A549 (cell line): ENCODE measurements at places on chromosomes 2 and 18. TPM values are rescaled to one million over a fixed set of nuclear protein-coding genes. Genes with fewer than 3 reads are reported as not detected.
A peak's percentile ranks its signal among the peaks of the same experiment; 100 is the strongest.

The RBM44 gene
- polyA plus RNA-seq: 0.14 to 0.30 TPM (median 0.21 TPM) in 3 replicates

GRCh38 chr2:99346218-99346617 lies 9.0 kb downstream of the EIF5B start:
- no peak for DNase-seq

DNA sequence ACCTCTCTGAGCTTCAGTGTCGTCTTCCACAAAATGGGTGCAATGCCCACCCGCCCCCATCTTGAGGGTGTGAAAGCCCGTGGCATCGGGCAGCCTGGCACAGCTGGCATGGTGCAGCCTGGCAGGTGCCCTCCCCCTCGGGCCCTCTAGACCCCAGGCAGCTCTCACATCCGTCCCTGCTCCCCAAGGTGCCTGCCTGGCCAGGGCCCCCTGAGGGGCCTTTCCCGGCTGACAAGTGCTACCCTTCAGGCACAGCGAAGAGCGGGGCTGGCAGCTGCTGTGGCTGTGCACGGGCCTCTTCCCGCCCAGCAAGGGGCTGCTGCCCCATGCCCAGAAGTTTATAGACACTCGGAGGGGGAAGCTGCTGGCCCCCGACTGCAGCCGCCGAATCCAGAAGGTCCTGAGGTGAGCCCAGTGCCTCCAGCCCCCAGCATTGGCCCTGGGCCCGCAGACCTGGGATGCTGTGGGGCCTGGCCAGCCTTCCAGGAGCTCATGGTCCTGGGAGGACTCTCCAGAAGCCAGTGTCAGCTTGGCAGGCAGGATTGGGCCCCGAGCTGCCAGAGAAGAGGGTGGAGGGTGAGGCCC lies 13.9 kb upstream of the GPR17 start:
- DNase-seq: no peak

GRCh38 chr2:50223643-50224042 lies 808.3 kb downstream of the NRXN1 start:
- no peak for DNase-seq

- DNase-seq: no peak
Measured at GRCh38 chr18:74832381-74832780, 234.7 kb downstream of the ZNF407 start.

- DNase-seq: no peak
Measured at GRCh38 chr2:47266939-47267710, 112.0 kb upstream of the STPG4 start.

- no peak for DNase-seq
Measured at GRCh38 chr2:134718023-134718816, 580 bp downstream of the TMEM163 start.

The ALKAL2 gene
- polyA plus RNA-seq: not detected in 3 replicates

The HOXD13 gene
- polyA plus RNA-seq: 0.12 to 0.17 TPM (median 0.13 TPM) in 3 replicates

DNA sequence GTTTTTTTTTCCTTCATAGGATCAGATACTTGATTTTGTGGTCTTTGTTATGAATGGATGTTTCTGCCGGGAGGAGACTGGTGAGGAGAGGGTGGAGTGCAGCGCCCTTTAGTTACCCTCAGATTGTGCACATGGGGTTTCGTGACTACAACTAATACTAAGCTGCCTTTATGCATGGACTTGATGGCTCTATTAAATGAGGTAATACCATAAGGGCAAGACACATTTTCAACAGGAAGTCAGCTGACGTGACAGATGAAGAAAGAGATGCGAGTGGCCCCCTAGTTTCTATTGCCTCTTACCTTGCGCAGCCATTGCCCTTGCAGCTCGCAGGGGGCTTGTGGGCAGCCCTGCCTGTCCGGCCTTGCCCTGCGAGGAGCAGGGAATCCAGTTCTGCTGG lies 24.4 kb downstream of the ZNF407 start:
- DNase-seq: no peak

GRCh38 chr2:85668009-85668856 lies at the start of gene SFTPB:
SFTPB (minus strand) TSS chr2:85668199; CDS start chr2:85668183, 16 bp downstream.
- no peak for DNase-seq

DNA sequence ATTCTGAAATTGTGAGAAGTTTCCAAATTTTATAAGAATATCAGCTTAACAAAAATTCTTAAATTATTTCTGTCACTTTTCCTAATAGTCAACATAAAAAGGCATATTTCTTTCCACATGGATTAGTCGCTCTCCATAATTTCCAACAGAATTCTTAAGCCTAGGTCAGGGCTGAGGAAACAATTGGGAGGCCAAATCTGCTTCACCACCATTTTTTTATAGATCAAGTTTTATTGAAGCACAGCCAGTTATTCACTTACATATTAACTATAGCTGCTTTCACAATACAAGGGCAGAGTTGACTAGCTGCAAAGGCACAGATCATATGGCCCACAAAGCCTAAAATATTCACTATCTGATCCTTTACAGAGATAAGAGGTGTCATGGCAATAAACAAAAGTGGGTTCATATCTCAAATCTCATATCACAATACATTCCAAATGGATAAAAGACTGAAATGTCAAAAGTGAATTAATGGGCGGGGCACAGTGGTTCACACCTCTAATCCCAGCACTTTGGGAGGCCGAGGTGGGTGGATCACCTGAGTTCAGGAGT lies 18.7 kb downstream of the MEMO1 start:
- no peak for DNase-seq

DNA sequence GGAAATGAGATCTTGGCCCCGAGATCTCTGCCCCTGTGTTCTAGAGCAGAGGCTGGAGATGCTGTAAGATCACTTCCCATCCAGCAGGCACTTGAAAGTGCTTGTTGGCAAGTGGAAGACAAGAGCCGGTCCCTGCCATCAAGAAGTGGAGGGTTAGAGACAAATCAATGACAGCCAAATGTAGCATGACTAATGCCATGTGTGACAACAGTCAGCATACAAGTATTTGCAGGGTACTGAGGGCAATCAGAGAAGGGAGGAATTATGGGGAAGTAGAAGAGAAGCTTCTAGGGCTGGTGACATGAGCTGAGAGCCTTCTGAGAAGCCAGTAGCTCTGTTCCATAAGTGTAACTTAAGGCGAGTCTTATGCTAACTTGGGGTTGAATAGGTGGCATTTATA lies 58.6 kb downstream of the TMEM17 start:
- DNase-seq: no peak

The GCG gene
- not detected in 3 replicates for polyA plus RNA-seq

The CGREF1 gene
- polyA plus RNA-seq: 4.5 to 5.4 TPM (median 5.1 TPM) in 3 replicates

DNA sequence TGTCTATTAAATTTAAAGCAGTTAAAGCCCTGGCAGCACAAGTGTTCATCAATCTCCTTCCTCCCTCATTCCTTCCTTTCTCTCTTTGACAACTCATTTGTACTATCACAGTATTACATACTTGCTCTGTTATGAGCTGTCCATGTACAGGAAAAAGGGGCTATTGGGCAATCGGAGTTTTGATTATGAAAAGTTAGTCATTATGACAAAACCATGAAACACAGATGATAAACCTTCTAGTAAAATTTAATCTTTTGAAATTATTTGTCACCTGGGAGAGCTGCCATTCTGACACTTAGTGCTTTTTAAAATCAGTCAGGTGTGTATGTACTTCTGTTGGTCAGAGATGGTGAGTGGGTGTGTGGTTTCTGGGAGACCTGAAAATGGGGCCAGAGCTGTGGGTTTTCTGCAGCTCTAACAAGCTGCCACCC lies 39.4 kb downstream of the MAP4K4 start:
- DNase-seq: peak; percentile 22

The SERPINB13 gene
- polyA plus RNA-seq: not detected in 3 replicates

The RPE gene
- polyA plus RNA-seq: 77.1 to 85.8 TPM (median 81.5 TPM) in 3 replicates

DNA sequence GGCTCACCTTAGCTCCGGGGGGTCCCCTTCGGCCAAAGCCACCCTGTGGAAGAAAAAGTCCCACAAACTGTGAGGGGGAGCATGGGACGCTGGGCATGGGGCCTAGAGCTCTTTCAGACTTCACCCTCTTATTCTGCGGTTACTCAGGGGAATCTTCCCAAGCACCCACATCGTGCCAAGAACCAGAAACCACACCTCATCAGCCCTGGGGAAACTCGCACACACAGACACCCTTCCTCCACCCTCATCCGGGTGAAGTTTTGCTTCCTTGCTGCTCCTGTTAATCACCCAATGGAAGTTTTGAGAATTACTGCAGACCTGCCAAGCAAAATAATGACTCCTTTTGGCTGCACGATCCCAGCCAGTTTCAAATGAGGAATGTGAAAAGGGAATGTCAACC lies 59.1 kb downstream of the COL6A3 start:
- DNase-seq: no peak

GRCh38 chr2:11758647-11759046 lies 12.2 kb downstream of the LPIN1 start:
- DNase-seq: no peak

DNA sequence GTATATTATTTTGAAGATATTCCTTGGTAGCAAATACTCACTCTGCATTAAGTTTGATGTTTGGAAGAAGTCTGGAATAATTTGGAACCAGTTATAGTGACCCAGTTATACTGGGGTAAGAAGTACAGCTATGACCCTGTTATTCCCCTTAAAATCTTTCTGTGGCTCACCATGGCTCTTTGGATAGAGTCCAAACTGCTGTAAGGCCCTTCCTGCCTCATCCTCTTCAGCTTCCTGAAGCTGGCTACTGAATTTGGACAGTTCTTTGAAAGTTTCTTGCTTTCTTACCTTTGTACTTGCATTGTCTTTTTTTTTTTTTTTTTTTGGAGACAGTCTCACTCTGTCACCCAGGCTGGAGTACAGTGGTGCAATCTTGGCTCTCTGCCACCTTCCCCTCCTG lies 85.6 kb downstream of the ABI2 start:
- DNase-seq: no peak

- DNase-seq: no peak
Measured at GRCh38 chr2:172639256-172639655, 83.4 kb downstream of the PDK1 start.

The UCN gene
- 0.76 to 1.3 TPM (median 1.0 TPM) in 3 replicates for polyA plus RNA-seq

- no peak for DNase-seq
Measured at GRCh38 chr2:160657196-160657595, 163.6 kb upstream of the RBMS1 start.

The MC5R gene
- not detected in 3 replicates for polyA plus RNA-seq

DNA sequence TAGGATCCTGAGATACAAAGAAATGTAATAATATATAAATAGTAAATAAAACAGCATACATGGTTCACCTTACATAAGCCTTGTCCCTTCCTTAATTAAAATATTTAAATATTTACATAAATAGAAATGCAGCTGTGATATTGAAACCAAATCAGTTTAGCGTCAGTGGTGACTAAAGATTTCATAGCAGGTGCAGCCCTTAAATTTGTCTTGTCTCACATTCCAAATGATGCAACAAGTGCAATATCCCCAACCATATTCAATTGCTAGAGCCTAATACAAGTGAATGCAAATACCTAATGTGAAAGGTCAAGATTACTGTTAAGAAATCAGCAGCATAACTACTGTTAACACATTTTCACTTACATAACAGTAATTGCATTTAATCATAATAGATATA lies 539.5 kb downstream of the NYAP2 start:
- DNase-seq: no peak

The MSTN gene
- polyA plus RNA-seq: 0.03 to 0.06 TPM (median 0.05 TPM) in 3 replicates

The DNAH6 gene
- 0.05 to 0.13 TPM (median 0.08 TPM) in 3 replicates for polyA plus RNA-seq

The GPR45 gene
- 0.09 TPM in 1 of 3 replicates, not detected in the others for polyA plus RNA-seq

The C2orf15 gene
- 0.80 to 1.4 TPM (median 1.3 TPM) in 3 replicates for polyA plus RNA-seq

DNA sequence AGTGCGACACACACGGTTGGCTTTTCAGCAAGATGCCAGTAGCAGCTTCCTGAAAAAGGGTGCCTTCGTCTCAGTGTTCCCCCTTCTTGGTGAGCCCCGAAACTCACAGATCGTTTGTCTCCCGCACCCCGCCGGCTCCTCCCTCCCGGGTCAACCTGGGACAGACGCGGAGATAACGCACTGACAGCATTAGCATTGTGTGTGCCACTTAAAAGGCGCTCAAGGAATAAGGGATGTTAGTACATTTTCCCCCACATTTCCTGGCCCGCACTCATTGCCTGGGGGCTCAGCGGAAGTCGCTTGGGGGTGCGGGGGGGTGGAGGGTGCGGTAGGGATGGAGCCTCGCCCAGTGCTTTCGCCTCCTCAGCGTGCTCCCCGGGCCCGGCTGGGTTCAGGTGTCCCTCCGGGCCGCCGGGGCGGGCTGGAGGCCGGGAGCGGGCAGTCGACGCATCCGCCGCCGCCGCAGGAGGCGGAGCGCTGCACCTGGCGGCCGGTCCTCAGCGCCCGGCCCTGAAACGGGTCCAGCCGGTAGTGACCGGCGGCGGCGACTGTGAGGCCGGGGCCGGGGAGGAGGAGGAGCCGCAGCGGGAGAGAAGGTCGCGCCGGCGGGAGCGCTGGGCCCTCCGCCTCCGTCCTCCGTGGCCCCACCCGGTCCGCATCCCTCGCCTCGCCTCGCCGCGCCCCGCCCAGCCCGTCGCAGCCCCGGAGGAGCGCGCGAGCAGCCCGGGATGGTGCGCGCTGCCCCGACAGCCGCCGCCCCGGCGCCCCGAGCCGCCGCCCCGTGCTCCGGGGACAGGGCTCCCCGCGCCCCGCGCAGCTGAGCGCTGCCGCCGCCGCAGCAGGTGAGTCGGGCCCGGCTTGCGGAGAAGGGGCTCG lies at the start of gene MFSD6:
TSS of gene MFSD6 (plus strand) at position 694 of the 876 bp plus-strand sequence. CDS start 27,675 bp downstream, outside the sequence.
- peak; percentile 32 for DNase-seq

- no peak for DNase-seq
Measured at GRCh38 chr2:62597323-62597722, 91.3 kb upstream of the TMEM17 start.

- DNase-seq: no peak
Measured at GRCh38 chr2:149115781-149116180, 77.3 kb downstream of the LYPD6B start.

DNA sequence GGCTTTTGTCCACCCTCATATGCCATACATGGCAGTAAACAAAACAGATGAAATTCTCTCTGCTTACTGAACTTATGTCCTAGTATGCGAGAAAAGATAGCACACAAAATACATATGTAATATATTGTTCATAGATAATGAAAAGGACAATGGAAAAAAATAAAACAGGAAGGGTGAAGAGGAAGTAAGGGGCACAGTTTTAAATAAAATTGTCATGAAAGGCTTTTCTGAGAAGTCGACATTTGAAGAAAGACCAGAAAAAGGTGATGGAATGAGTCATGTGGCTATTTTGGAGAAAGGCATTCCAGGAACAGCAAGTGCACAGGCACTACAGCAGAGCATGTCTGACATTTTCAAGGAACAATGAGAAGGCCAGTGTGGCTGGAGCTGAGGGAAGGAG lies 56.4 kb downstream of the KCNH7 start:
- DNase-seq: no peak

The AQP12A gene
- not detected in 3 replicates for polyA plus RNA-seq

GRCh38 chr2:25125189-25125588 lies 43.2 kb downstream of the POMC start:
- no peak for DNase-seq

GRCh38 chr2:136206613-136207012 lies 88.7 kb upstream of the CXCR4 start:
- no peak for DNase-seq

- DNase-seq: no peak
Measured at GRCh38 chr2:207693641-207694249, 17.7 kb upstream of the CCNYL1 start.

The DES gene
- polyA plus RNA-seq: 0.09 TPM in 1 of 3 replicates, not detected in the others

DNA sequence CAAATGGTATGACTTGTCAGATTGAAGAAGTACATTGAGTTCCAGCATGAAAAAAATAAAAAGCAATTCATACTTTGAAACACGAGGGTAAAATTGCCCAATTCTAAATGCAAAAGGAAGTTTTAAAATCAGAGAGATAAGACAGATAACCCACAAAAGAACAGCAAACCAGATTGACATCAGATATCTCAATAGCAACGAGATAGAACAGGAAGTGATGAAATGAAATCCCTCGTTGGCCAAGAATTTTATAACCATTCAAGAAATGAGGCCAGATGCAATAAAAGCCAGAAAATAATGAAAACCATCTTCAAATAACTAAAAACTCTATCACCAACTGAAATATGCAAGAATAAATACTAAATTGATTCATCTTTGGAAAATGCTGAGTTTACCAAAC lies 172.8 kb downstream of the CD226 start:
- DNase-seq: no peak

- no peak for DNase-seq
Measured at GRCh38 chr18:77079954-77080682, 52.5 kb downstream of the MBP start.

The SPAG16 gene
- polyA plus RNA-seq: 19.1 to 22.3 TPM (median 21.6 TPM) in 3 replicates
